GM12892 (cell line): ENCODE measurements at places on chromosomes 6 and 20.

DNA sequence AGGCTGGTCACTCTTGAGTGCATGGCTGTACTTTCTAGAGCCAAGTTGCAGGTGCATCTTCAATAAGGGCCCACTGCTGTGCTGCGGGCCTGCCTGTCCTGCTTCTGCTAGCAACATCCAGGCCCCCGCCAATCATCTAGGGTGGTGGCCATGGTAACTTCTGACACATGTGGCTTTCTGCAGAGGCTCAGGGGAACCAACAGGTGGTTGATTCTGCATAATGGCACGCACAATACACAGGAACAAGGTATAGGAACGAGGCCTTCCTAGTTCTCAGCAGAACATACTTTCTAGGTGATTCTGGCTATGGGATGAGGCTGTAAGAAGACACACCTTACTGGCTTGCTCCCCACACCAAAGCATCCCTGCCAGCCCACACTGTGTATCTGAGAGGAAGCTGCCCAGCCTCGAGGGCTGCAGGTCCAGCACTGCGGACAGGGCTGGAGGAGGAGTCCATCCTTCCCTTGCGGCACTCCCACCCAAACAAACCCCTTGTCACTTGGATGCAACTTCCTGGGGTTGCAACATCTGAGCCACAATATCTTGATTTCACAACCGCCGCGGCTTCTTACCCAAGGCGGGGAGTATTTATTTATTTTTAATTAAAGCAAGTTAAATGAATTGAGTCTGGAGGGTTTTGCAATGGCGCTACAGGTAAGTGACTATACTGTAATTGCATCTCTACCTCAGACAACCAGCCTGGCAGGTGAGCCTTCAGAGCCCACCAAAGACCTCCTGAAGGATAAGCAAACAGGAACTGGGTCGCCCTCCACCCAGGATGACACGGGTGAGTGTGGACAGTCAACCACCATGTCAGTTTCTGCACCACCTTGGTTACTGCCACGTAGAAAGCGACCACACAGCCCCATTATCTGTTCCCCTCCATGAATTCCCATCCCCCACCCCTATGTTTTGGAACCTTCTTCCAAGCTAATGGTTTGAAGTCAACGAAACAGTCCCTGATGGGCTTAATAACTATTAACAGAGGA, 49.6 kb downstream of the SULF2 start:
- no peak for DNase-seq

- no peak for DNase-seq
These were observed 256.5 kb downstream of the TRDN start for GRCh38 chr6:123380257-123380656.

- DNase-seq: no peak
These were observed 54.2 kb downstream of the SLC35F1 start for GRCh38 chr6:117961301-117961700.

- no peak for DNase-seq
These were observed 902 bp downstream of the SLC29A1 start for GRCh38 chr6:44224029-44224964.

- no peak for DNase-seq
These were observed 1035.3 kb upstream of the GJE1 start for GRCh38 chr6:141097471-141097870.
